Type B pancreatic cell (in vitro differentiated cells): ENCODE measurements at places on chromosomes 12 and 14.

GRCh38 chr14:61562321-61563161, 132.8 kb upstream of the HIF1A start:
- no peak for DNase-seq

DNA sequence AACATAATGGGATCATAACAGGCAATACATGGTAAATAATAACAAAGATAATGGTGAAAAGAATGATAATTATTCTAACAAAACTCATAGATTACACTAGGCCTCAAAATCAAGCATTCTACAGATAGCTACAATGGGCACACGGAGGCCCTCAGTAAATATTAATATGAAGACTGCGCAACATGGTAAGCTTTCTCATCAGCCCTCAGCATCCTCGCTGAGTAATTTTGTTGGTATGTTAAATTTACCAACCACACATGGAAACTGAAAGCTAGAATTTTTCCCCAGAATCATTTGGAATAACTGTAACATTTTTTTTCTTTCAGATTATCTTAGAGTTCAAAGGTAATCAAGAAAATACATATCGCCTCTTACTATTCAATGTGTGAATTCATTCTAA, 74.2 kb upstream of the PYGL start:
- DNase-seq = no peak

DNA sequence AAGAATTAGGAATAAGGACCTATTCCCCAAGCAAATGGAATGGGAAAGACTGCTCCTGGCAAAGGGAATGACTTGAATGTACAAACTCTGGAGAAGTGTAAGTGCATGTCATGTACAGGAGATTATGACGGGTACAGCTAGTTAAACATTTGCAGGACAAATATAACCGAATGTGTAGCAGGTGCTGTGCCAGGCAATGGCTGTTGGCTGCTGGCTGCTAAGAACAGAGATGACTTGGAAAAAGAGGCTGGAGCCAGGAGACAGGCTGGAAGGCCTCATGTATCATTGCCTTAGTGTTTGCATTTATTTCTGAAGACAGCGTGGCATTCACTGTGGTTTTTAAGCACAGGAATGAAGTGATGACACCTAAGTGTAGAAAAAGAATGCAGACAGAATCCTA, 136.8 kb downstream of the TTC8 start:
- DNase-seq = no peak

- DNase-seq = no peak
Observed at GRCh38 chr12:27015730-27016076, 1.5 kb upstream of the TM7SF3 start.

GRCh38 chr12:91211866-91212265, 29.2 kb upstream of the DCN start:
- DNase-seq = no peak

GRCh38 chr12:132395908-132396305, 66.5 kb upstream of the GALNT9 start:
- DNase-seq = no peak

GRCh38 chr12:88390811-88391210, 189.5 kb downstream of the KITLG start:
- no peak for DNase-seq

DNA sequence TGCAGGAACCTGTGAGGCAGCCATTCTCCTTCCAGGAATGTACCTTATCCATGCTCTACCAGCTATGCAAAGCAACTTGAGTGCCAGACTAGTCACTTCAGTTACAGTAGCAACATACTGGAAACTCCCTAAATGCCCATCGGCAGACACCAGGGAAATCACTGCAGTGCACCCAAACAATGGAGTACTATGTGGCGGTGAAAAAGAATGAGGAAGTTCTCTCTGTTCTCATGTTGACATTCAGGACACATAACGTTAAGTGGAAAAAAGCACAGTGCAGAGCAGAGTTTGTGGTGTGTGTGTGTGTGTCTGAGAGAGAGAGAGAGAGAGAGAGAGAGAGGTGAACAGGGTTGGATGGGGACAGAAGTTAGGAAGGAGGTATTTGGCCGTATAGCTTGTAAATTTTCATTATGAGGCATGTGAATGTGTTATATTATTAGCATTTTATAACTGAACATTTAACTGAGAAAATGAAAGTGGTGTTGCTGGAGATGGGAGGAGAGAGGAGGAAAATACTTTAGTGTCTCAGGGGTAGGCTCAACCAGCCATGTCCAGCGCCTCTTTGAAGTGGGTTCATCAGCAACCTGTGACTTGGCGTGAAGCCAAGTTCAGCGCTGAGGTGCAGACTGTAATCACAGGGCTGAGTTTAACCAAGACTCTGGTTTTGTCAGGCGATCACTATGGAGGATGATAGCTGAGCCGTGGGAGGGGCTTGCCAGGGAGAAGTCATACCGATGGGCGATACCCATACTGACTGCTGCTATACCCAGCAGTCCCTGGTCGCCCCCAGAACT, 17.3 kb downstream of the TNFAIP2 start:
- DNase-seq = no peak

- no peak for DNase-seq
Observed at GRCh38 chr14:65356327-65356836, 56.1 kb upstream of the FUT8 start.
